ENCODE measurements at places on chromosomes 6 and 20. TPM values are rescaled to one million over a fixed set of nuclear protein-coding genes. Genes with fewer than 3 reads are reported as not detected.

DNA sequence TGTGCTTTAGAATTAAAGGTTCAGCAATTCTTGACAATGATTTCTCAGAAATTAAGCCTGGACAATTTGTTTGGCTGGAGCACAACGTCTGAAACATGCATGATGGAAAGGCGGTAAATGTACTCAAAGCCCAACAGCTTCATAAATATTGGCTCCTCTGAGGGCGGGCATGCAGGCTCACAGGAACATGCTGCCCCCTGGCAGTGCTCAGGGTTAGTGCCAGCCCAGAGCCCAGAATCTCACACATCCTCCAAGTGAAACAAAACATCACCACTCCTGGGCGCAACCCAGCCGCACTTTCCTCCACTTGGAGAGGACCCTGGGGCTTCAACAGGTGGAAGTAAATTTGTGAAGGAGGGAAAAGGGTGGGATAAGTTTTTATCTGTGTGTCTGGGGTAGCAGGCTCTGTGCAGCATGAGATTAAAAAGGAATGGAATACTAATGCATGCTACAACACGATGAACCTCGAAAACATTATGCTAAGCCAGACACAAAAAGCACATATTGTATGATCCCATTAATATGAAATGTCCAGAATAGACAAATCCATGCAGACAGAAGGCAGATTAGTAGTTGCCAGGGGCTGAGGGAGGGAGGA lies 54.1 kb upstream of the PTPRT start:
- DNase-seq: no peak

DNA sequence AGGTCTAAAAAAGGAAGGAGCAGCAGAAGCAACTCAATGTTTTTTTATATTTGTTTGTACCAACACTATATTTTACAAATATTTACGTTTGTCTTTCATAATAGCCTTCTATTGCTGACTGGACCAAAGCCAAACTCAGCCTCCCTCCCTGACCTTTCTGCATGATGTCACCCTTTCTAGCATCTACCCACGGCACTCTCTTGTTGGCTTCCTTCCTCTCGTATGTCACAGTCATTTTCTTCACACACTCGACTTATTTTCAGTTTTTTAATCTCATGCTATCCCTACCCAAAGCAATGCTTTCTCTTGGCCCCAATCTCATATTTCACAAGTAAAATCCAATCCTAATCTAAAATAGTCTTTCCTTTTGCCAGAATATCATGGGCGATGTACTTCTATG lies 16.3 kb upstream of the FAM8A1 start:
- DNase-seq: no peak

GRCh38 chr6:169997930-169998218 lies 246.5 kb downstream of the ERMARD start:
- no peak for DNase-seq

DNA sequence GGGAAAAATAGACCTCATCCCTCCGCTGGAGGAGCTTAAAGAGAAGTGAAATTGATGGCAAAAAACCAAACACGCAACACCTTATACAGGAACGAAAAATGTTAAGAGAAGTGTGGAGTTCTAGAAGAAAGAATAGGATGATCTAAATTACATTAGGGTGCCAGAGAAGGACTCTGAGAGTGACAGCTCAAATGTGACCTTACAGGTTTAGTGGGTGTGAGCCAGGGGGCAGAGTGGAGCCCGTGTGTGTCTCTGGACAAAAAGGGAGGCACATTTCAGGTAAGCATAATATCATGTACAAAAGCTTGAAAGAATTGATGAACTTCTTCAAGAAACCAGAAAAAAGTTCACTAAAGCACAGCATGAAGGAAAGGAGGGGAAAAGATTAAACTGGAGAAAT lies 20.8 kb downstream of the HLA-DRA start:
- DNase-seq: no peak

GRCh38 chr6:1009103-1009502 lies 302.8 kb upstream of the FOXQ1 start:
- DNase-seq: no peak

DNA sequence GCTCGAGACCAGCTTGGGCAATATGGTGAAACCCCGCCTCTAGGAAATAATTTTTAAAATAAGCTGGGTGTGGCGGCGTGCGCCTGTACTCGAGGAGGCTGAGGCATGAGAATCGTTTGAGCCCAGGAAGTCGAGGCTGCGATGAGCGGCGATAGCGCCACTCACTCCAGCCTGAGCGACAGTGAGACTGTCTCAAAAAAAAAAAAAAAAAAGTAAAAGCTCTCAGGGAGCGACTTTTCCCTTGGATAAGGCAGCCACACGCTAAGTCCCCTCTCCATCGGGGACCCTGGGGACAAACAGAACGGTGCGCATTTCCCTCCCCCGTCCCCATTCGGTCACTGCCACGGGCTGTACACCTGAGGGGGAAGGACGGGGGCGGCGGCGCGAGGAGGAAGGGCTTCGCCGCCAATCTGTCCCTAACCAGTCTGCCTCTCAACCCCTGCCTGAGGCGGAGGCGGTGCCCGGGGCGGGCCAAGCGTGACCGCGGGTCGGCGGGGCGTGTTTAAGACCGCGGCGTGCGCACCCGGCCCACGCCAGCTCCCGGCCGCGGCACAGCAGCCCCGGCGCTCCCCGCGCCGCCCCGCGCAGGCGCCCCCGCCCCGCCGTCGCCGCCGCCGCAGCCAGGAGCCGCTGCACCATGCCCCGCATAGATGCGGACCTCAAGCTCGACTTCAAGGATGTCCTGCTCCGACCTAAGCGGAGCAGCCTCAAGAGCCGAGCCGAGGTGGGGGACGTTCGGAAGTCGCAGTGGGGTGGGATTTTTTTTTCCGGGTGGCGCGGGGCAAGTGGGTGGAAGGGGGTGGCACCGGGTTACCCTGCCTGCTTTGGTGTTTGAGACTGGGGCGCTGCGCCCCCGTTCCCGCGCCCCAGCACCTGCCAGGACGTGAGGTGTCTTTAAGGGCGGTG lies at the start of gene GMPR:
Gene GMPR, plus strand, starts transcription at position 531 of the 906 bp plus-strand sequence. Its CDS starts 107 bp downstream, at position 638.
- DNase-seq: peak; percentile 92

DNA sequence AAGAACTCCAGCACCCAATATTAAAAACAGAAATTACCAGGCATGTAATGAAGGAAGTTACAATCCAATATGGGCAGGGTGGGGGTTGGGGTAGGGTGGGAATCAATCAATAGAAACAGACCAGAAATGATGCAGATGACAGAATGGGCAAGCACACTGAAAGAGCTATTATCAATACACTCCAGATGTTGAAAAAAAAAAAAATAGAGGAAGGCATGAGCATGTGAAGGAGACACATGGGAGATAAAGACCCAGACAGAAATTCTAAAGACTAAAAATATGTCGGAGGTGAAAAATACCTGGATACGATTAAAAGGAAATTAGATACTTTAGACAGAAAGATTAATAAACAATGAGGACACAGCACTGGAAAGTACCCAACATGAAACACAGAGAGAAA lies 19.1 kb upstream of the ZC3H12D start:
- no peak for DNase-seq

- no peak for DNase-seq
Observed at GRCh38 chr20:33843050-33843449, 31.9 kb downstream of the CHMP4B start.

DNA sequence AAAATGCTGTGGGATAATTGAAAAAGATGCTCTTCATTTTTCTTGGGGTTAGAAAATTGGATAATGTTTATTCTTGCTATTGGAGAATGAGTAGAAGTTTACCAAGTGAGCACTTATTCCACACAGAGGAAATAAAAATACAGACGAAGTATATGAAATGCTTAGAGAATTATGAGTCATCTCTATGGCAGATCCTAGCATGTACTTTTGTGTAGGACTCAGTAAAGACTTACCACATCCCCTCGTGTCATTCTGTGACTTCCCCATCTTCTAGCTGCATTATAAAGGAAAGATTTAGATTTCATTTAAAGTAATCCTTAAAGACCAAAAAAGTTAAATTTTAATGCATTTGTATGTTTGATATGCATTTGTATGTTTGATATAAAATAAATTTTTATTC lies 685.6 kb downstream of the TBC1D32 start:
- DNase-seq: no peak

DNA sequence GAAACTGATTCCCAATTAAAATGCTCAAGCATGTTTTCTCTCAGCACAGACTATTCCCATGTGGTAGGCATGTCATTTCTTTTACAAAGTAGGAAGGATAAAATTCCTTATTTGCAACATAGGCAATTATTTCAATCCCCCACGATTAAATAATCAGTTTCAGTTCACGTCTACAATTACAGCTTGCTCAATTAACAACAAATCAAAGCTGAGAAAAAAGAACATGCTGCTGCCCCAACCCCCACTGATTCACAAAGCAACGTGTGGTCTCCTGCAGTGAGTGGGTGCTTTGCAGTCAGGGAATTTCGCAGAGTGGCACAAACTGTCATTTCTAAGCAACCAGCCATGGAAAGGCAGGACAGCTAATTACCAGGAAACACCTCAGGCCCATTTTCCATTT lies 17.0 kb downstream of the RNASET2 start:
- DNase-seq: no peak

GRCh38 chr6:118377711-118378414 lies 170.2 kb upstream of the PLN start:
- DNase-seq: no peak

- DNase-seq: no peak
Observed at GRCh38 chr6:73606428-73606827, 47.4 kb downstream of the SLC17A5 start.

DNA sequence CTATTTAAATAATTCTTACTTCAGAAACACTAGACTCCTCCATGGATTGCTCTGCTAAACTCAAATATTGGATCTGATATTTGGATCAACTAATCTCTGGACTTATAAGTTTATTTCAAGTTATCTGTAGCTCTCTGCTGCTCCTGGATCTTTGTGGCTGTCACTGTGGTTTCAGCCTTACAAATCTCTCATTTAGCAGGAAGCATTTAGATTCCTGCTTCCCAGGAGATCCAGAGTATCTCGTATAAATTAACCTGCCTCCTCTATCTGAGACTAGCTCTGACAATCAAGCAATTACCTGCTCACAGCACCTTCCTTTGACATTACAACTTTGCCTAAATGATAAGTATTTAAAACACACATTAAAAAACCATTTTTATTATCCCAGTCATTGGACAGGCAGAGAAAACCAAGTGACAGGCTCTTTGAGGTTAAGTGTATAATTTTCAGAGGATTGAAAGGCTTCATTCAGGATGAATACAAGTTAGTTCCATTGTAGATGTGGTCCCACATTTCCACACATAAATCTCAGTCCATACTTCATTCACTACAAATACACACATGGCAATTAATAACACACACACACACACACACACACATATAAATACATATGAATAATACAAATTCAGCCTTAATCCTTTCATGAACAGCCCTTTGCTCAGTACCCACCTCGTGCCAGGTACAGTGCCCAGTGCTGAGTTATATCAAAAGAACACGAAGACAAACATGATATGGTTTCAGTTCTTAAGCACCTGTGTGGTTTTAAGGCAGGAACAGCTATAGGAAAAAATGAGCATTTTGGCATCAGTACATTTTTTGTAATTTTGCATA lies 55.5 kb upstream of the PLCB1 start:
- DNase-seq: no peak

- peak; percentile 97 for DNase-seq
Observed at GRCh38 chr6:44127186-44128019, at the start of the genes MRPL14 and TMEM63B. Gene MRPL14 (minus strand): TSS chr6:44127452. CDS start chr6:44116611, 10,841 bp downstream. Gene TMEM63B (plus strand): TSS chr6:44127554. CDS start chr6:44134585, 7,031 bp downstream.

DNA sequence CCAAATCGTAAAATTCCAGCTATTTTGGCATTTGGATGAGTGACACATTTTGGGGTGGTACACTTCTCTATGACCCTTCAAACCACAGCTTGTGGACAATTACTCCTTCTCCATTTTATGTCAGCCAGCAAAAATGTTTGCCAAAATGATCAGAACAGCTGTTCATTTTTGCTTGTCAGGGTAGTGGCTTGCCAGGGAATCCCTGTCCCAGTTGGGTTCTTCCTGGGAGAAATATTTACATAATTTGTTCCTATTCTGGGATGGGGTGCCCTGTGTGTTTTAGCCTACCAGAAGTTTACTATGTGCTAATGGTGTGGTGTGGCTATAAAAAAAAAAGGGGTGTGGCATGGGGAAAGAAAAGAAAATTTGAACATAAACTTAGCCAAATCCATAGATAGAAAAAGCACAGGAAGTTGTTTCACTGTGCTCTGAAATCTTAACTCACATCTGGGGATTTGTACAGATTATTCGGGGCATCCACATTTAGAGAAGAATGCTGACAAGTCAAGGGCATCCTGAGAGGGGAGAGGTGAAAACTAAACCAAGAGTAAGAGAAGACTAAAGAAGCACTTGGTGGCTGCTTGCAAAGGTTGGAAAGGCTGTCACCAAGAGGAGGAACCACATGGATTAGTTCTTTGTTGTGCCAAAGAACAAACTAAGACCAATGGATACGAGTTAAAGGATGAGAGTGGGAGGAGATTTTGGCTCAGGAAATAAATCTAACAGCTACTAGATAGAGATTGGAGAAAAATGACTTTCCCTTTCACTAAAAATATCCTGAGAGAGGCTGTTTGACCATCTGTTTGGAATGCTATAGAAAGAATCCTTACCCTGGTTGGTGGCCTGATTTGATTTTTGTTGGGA lies 55.2 kb upstream of the RBM24 start:
- no peak for DNase-seq

- DNase-seq: no peak
Observed at GRCh38 chr6:143457563-143458359, 7.2 kb downstream of the PEX3 start.

GRCh38 chr6:24990944-24991809 lies 55.4 kb upstream of the RIPOR2 start:
- DNase-seq: no peak

GRCh38 chr6:18099511-18099910 lies 23.0 kb downstream of the NHLRC1 start:
- no peak for DNase-seq

DNA sequence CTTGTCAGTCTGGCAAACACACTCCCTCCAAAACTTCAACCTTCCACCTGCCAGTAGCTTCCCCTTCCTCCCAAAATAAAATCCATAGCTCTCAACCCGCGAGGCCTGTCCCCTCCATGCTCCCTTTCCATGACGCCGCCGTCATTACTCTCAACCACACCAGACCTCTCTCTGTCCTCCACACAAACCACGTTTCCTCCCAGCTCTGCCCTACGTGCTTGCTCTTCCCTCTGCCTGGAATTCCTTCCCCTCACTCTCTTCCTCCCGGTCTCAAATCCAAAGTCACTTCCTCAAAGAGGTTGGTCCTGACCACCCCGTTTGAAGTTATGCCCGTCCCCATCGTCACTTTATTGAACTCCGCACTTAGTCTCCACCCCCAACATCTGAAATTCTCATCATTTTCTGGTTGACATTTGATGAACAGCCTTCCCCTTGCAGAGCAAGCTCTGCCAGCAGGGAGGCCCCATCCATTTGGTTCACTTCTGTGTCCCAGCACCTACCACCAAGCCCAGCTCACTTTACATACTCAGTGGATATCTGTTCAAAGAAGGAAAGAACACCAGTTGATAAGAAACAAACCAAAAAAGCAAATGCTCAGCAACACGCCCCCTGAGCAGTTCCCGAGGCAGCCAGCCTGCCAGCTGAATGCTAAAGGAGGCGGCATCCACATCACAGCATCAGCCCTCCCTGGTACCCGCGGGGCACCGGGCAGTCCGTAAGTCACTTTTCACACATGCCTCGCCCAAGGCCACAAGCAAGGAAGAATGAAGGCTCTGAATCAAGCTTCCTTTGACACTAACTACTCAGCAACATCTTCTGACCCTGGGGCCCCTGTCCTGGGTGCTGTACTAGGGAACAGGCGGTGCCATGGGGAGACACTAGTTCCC lies 125.0 kb downstream of the NFATC2 start:
- no peak for DNase-seq

ANKRD66 gene
- not detected for total RNA-seq

HLA-DRB1 gene
- 91.3 TPM for total RNA-seq

C20orf144 gene
- total RNA-seq: not detected
